Frontal cortex (tissue), 4 donors: ENCODE measurements at places on chromosomes 2 and 18.

DNA sequence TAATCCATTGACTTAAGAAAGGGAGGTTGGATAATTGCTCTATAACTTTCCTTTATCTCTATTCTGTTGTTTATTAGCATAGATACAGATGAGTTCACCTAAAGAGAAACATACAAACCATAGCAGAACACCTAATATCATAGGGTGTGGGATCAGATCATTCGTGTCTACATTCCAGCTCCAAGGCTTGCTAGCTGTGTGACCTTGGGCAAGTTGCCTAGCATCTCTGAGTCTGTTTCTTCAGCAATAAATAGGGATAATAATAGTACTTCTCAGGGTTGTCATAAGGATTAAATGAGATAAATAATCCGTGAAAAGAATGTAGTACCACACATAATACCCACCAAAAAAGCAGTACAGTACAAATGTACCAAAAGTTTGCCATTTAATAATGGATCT is 126.2 kb downstream of the PLB1 start:
- no peak for DNase-seq

GRCh38 chr2:149050188-149050587 is 11.7 kb downstream of the LYPD6B start:
- DNase-seq: no peak

DNA sequence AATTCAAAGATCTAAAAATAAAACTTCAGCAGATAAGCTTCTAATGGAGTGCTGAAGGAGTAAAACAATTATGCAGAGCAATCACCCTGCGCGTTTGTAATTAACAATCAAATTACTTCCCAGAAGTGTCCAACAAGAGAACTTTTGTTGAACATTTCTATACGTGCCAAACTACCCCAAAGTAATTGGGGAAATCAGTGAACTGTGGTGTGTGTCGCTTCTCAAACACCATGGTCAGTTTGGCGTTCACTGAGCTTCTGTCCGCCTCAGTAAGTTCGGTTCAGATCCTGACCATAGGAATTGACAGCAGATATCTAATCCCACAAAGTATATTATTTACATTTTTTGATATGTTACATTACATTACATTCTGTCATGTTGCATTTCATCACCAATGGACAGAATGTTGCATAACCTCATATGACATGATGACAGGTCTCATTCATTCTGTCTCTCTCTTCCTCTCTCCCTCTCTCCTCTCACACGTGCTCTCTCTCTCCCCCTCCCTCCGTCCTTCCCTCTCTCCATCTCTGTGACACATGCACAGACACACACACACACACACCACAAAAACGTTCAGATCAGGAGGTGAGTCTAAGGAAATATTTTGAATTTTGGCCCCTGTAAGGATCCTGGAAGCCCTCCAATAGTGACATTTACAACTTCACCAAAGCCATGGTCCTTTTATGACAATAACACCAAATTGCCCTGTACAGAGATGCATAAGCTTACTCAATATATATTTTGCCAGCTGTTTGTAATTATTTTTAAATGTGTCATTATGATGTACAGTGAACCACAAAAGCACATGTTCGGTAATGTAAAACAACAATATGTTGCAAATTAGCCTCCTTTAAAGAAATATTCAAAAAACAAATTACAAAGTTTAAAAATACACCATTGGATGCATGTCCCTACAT is 269.2 kb downstream of the FIGN start:
- DNase-seq: no peak

- DNase-seq: no peak
These were observed 1.6 kb downstream of the AGXT start for GRCh38 chr2:240869956-240870875.

DNA sequence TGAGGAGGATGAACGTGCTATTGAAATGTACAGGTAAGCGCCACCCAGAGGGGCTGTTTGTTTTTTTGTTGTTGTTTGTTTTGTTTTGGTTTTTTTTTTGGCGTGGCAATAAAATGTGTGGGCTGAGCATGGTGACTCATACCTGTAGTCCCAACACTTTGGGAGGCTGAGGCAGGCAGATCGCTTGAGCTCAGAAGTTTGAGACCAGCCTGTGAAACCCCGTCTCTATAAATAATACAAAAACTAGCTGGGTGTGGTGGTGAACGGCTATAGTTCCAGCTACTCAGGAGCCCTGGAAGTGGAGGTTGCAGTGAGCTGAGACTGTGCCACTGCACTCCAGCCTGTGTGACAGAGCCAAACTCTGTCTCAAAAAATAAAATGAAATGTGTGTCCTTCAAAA is 6.2 kb downstream of the PDCL3 start:
- no peak for DNase-seq

DNA sequence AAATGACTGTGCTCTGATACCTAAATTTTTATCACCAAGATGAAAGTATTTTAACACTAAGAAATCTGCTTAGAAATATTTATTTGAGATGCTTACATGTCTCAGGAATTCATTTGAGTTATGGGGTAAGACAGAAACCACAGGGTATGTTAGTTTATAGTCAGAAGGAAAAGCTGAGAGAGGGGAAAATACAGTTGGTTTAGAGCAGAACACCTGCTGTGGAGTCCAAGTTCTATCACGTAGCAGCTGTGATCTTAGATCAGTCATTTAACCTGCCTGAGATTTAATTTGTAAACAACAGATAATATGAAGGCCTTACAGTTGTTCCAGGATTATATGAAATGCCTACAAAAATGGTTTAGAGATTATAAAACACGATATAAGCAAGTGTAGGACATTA is 29.0 kb downstream of the PDE6D start:
- DNase-seq: no peak

DNA sequence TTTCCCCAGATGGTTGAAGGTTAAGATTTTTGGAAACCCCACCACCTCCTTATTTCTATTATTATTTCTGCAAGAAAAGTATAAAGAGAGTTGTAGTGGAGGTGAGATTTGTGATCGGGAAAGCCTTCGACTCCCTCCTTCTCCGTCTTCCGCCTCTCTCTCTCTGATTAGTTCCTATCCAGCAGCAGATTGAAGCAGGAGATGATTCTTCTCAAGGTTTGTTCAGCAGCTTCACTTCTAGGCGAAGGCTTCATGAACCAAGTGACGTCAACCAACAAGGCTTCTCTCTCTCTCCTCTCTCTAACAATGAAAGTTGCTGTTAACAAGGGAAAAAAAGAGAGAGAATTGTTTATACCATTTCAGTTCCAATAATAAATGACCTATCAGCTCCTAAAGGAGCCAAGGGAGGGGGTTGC is at the start of gene BAZ2B:
Gene BAZ2B, minus strand, starts transcription at position 263 of the 416 bp plus-strand sequence. CDS start 137,829 bp downstream, outside the sequence.
- DNase-seq: peak; percentile 58

DNA sequence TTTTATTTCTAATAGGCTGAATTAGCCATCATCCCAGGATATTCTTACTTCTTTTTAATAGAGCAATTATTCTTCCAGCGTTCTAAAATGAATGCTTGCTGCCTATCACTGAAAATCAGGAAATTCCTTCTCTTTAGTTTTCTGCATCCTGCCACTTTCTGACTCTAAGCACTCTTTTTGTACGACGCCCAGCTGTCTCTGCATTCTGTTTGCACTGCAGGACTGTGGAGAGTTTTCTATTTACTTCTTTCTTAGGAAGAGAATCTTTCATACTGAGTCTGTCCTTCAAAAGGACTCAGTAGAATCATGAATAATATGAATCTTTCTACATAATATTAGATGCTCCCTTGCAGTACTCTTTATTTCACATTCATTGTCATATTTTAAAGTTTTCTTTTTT is 360.4 kb upstream of the DSEL start:
- DNase-seq: no peak

DNA sequence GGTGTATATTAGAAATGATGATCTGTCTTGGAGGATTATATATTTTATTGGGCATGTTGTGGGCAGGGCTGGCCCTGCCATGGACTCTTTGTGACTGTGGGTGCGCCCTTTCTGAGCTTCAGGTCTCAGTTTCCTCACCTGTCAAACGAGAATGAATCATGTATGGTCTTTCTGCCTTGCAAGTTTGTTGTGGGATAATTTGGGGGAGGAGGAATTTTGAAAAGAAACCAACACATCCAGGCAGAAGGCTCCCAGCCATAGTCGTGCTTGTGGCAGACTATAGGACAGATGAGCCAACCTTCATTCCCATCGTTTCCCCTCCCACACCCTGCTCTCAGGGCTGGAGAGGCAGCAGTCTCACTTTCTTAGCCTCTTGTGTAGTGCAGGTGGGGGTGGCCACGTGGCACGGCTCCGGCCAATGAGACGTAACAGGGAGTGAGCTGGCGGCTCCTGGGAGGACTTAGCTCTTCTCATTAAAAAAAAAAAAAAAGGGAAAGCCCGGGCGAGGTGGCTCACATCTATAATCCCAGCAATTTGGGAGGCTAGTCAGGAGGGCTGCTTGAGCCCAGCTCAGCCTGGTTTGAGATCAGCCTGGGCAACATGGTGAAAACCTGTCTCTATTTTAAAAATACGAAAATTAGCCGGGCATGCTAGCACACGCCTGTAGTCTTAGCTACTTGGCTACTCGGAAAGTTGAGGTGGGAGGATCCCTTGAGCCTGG is 63.1 kb downstream of the RHOB start:
- no peak for DNase-seq

DNA sequence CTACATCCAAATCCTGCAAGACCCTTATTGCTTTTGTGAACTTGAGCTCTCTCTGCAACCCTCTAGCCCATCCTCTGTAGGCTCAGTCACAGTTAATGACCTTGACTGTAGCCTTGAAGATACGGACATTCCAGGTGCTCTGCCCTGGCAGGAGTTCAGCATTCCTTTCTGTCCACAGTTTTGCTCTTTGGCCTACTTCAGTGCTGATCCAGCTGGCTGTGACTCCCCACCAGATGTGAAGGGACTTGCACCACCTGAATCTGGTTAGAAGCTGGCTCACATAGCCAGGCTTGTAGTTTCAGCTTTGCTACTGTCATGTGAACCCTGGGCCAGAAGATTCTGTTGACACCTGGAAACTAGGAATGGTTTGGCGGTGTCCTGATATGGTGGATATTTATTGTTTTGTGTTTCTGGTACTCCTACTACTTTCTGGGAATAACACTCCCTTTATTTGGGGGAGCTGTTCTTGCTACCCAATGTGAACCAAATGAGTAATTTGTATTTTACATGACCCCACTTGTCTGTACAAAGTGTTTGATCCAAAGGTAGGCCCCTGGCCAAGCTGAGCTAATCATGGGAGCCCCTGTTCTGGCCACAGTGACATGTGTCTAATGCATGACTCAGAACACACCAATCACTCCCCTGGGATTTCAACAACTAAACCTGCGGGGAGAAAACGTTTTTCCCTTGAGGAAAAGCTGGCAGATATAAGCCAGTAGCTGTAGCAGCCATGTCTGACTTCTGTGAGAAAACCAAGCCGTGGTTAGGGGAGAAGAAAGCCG is 73.4 kb downstream of the CDCA7 start:
- no peak for DNase-seq

DNA sequence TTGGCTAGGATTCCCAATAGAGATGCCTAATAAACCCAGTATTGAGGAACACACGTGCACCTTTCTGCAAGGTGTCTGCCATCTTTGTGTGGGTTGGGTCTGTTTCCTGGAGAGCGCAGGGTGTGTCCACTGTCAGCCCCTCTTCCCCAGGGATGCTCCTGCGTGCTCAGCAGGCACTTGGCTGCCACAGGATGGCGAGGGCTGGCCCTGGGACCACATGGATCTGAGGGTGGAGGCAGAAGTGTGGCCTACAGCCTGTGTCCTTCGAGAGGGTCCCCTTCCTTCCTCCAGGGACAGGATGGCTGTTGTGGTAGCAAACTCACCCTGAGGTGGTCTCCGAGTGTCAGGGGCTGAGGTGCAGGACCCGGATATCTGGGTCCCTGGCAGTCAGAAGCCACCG is 78.0 kb upstream of the PXDN start:
- no peak for DNase-seq

GRCh38 chr2:108907822-108908712 is 81.0 kb downstream of the EDAR start:
- no peak for DNase-seq

DNA sequence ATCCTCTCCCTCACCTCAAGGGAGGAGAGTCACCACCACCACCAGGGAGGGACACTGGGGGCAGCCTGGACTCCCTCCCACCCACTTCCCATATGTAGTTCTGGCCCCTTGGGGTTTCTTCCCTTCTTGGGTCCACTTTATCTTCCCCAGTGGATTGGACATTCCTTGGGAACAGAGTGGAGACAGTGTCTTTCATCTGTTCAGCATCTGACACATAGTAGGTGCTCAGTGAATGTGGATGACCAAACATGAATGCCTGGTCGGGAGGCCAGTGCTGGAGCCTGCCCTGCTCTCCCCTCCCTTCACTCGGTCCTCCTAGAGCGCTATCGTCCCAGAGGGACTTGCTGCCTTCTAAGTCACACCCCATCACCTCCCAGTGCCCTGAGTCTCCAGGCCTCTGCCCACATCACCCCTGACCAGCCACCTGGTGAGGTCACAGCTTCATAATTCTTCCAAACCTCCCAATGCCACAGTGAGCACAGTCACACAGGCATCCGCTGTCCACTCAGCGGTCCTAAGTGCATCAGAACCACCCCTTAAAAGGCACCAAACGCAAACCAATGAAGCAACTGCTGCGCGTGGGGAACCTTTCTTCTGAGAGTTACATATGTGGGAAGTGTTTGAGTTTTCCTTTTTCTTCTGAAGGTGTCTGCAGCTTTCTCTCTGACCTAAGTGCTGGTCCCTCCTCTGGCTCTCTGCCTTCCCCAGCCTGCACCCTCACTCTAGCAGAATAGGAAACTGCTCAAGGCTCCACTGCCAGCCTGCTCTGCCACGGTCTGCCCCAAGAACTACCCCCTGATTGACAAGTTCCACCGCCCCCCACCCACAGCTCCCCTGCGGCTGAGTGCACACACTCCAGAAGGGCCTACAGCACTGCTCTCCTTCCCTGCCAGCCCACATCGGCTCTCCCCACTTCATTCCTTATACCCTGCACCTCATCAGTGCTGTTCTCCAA is 7.2 kb upstream of the SFXN5 start:
- DNase-seq: no peak

DNA sequence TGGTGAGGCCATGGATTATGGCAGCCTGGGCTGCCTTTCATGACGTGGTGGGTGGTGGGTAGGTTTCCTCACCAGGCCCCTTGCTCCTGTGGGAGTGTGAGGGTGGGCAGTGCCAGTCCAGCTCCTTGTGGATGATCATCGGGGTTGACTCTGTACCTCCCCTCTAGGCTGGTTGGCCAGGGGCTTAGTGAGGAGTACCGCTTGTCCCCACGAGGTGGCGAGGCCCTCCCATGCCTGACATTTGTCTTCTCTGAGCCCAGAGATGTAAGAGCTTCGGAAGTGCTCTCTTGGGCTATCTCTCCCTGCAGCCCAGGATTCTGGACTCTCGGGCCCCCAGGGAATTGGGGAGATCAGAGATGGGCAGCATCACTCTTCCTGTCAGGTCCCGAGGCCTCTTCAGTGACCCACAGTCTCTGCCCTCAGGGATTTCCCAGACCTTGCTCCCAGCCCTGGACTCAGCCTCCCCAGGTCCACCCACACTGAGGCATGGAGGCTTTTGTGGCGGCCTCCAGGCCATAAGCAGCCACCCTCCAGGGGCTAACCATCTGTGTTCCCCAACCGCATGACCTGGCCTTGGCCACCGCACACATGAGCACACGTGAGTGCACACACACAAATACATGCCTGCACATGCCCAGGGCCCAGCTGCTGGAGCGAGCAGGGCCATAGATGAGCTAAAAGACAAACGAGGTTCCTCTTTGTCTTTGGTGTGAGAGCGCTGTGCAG is 6.5 kb downstream of the SPR start:
- DNase-seq: peak; percentile 42
